Smooth muscle cell of the coronary artery (primary cell): ENCODE measurements at places on chromosomes 12 and 14. TPM values are rescaled to one million over a fixed set of nuclear protein-coding genes. Genes with fewer than 3 reads are reported as not detected.

NPFF gene
- not detected in 2 replicates for total RNA-seq

RD3L gene
- total RNA-seq = not detected in 2 replicates

BCL2L2 gene
- total RNA-seq = 16.4 and 17.8 TPM in 2 replicates

HSPB8 gene
- total RNA-seq = 10.6 and 13.5 TPM in 2 replicates

SLC6A15 gene
- total RNA-seq = 0.08 and 12.2 TPM in 2 replicates

PPHLN1 gene
- total RNA-seq = 70.4 and 84.1 TPM in 2 replicates

PZP gene
- not detected in 2 replicates for total RNA-seq

MTHFD1 gene
- 38.9 and 41.8 TPM in 2 replicates for total RNA-seq

TMEM253 gene
- total RNA-seq = 0.08 TPM in 1 of 2 replicates, not detected in the other

MED13L gene
- total RNA-seq = 39.4 and 117 TPM in 2 replicates

OS9 gene
- 233 and 545 TPM in 2 replicates for total RNA-seq

BCL2L14 gene
- total RNA-seq = not detected in 2 replicates

SIX6 gene
- total RNA-seq = not detected in 2 replicates

FOXM1 gene
- total RNA-seq = 0.47 and 3.8 TPM in 2 replicates

AKAP6 gene
- 1.4 and 18.2 TPM in 2 replicates for total RNA-seq

NTN4 gene
- 26.7 and 234 TPM in 2 replicates for total RNA-seq

KRT78 gene
- total RNA-seq = not detected in 2 replicates

NKX2-1 gene
- not detected in 2 replicates for total RNA-seq

KHNYN gene
- total RNA-seq = 42.2 and 45.3 TPM in 2 replicates

ANKRD13A gene
- total RNA-seq = 41.9 and 46.8 TPM in 2 replicates

NYNRIN gene
- total RNA-seq = 3.2 and 9.0 TPM in 2 replicates

MYF5 gene
- total RNA-seq = not detected in 2 replicates

RNASE7 gene
- total RNA-seq = not detected in 2 replicates

LRP1 gene
- 245 and 1,121 TPM in 2 replicates for total RNA-seq

PRH2 gene
- total RNA-seq = not detected in 2 replicates

GCH1 gene
- total RNA-seq = 0.90 and 8.2 TPM in 2 replicates

SPTB gene
- total RNA-seq = 0.15 TPM in 1 of 2 replicates, not detected in the other

SPIC gene
- not detected in 2 replicates for total RNA-seq

TSPAN19 gene
- total RNA-seq = under 0.01 and 0.12 TPM in 2 replicates

TAMALIN gene
- 11.7 and 20.2 TPM in 2 replicates for total RNA-seq

P3H3 gene
- 74.8 and 101 TPM in 2 replicates for total RNA-seq

C12orf60 gene
- 0.23 and 1.3 TPM in 2 replicates for total RNA-seq

KCNMB4 gene
- total RNA-seq = 1.2 and 6.0 TPM in 2 replicates

SMCO2 gene
- 0.08 TPM in 1 of 2 replicates, not detected in the other for total RNA-seq

KRT77 gene
- total RNA-seq = not detected in 2 replicates

FAM181A gene
- total RNA-seq = not detected in 2 replicates

ADAMTS20 gene
- total RNA-seq = not detected in 2 replicates

CLEC1B gene
- not detected in 2 replicates for total RNA-seq
